ENCODE measurements at places on chromosomes 16 and 17.
A peak's percentile ranks its signal among the peaks of the same experiment; 100 is the strongest.

DNA sequence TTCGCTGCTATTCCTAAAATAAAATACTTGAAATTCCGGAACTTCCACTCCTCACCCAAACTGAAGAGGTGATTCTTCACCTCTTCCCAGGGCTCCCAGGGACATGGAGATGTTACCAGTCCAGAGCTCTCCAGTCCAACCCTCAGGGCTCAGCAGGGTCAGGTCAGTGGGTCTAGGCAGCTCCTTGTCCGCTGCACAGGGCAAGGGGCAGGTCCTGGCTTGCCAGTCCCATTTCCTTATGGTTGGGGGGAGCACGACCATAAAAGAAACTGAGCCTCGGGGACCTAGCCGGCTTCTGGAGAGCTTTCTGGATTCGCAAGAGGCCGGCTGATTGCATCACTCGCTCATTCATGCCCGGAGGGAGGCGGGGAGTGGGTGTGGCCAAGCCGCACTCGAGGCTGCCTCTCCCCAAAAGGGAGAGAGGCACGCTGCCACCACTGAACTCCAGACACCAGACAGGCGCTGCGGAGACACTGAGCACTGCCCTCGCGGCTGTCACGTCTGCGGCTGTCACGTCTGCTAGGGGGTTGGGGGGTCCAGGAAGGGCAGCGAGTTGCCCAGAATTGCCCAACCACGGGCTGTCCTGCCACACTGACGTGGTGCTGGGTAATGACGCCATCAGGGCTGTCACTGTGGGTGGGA lies 15.8 kb downstream of the SLC7A5 start:
- peak; percentile 74 for DNase-seq

DNA sequence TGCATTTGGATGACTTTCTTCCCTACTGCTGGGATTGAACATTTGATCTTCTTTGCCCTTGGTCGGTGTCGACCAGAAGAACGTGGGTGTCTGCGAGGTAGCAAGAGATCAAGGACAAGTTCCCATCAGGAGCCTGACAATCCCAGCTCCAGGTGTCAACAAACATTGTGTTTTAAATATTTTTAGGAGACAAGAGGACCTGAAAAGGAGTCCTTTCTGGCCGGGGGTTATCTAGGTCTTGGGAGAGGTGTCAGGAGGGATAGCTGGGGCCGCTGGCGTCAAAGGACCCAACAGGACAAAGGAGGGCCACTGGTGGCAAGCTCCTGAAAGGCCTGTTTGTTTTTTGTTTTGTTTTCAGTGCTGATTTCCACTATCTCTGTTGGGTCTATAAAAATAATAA lies 308.4 kb upstream of the ERCC4 start:
- DNase-seq: no peak

- peak; percentile 80 for DNase-seq
Observed at GRCh38 chr17:40319651-40320540, 10.9 kb downstream of the RARA start.

GRCh38 chr17:43983515-43984411 lies 20.7 kb upstream of the NAGS start:
- no peak for DNase-seq

DNA sequence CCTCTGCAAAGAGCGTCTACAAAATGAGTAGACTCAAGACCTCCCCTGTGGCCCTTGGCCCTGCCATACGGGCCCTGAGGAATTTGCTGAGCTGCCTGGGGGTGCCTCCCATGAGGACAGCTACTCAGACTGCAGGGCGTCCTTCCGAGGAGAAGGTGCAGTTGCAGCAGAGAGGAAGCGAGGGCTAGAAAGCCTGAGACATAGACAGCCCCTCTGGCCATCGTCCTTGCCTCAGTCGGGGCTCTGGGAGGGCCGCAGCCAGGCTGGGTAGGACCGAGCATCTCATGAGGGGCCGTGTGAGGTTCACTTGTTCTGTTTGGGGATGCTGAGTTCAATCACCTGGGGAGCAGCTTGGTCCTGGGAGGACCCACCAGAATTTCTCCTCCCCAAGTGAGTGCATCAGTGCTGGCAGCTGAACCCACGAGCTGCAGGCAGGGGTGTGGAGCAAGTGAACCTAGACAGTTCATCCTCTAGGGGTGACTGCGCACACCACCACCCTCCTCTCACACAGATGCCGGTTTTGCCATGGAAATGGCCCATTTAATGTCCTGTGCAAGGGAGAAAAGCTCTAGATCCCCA lies 20.3 kb downstream of the RAB11FIP4 start:
- DNase-seq: no peak

All from stimulated activated CD4-positive, alpha-beta T cell treated with anti-CD3 and anti-CD28 coated beads, Interleukin-1b, Interleukin-23, amount 100 ng/mL, for 1 hour (primary cell).